ENCODE measurements at places on chromosomes 12 and 14.

DNA sequence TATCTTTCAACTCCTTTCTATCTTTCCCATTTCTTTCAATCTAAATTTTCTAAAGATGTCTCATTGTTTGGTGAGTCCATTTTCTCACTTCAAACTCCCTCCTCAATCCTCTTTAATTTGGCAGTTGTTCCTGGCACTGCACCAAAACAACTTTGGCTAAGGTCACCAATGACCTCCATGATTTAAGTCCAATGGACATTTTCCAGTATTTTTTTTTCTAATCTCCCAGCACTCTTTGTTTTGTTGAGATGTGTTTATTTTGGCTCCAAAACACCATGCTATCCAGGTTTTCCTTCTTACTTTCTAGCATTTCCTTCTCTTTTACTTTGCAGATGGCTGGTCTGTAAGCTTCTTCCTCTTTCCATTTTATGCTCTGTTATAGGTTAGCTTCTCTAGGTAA lies 42.5 kb upstream of the OTOGL start:
- no peak for DNase-seq

DNA sequence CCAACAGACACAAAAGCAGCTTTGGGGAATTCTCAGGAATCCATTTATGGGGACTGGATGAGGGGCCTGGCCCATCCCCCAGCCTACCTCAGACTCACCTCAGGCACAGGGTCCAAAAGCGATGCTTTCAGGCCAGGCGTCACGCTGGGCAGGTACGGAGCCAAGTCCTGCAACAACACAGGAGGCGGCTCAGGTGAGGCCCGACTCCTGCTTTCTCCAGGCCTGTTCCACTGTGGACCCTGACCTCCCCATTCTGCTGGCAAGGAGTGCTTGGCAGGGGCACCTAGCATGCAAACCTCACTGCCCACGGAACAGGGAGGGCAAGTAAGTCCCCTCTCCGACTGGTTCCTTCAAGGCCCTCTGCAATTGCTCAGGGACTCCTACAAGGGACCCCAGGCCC lies 28.6 kb upstream of the RAB35 start:
- DNase-seq, result no peak

DNA sequence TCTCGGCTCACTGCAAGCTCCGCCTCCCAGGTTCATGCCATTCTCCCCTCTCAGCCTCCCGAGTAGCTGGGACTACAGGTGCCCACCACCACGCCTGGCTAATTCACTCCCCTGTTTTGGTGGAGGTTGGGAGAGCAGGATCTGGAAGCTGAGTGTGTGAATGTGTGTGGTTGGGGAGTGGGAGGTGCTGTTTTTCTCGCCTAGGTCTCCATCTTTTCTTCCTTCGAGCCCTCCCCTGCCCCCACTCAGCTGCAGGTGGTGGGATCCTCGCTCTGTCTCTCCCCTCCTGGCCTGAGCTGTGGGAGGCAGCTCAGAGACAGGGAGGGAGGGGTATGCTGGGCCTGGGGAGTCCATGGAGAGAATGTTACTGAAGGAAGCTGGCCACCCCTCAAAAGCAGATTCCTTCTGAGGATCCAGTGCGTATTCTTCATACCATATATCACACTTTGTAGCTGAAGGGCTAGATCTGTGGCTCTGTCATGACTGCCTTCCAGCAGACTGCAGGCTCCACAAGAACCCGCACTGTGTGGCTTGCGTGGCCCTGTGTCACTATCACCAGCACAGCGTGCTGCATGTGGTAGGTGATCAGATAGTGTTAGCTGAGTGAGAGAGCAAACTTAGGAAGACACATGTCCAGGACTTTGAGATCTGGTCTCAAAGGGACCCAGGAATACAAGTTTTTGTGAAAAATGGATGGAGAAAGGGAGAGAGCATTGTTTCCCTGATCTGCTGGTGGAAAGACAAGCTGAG lies 2.8 kb downstream of the KRT83 start:
- no peak for DNase-seq

DNA sequence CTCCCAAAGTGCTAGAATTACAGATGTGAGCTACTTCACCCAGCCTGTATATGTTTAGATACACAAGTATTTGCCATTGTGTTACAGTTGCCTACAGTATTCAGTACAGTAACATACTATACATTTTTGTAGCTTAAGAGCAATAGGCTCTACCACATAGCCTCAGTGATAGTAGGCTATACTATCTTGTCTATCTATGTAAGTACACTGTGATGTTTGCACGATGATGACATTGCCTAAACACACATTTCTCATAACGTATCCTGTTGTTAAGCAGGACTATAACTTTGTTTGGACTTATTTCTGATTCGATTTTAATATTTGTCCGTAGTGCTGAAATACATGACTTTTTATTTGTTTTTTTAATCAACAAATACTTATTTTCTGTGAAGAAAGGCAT lies 129.2 kb downstream of the PCNX1 start:
- DNase-seq, result no peak

- no peak for DNase-seq
Measured at GRCh38 chr12:67333649-67334048, 64.5 kb downstream of the CAND1 start.

GRCh38 chr12:130846369-130846768 lies 7.3 kb upstream of the STX2 start:
- peak; percentile 82 for DNase-seq

GRCh38 chr12:1501695-1502378 lies 92.5 kb downstream of the FBXL14 start:
- DNase-seq, result no peak

DNA sequence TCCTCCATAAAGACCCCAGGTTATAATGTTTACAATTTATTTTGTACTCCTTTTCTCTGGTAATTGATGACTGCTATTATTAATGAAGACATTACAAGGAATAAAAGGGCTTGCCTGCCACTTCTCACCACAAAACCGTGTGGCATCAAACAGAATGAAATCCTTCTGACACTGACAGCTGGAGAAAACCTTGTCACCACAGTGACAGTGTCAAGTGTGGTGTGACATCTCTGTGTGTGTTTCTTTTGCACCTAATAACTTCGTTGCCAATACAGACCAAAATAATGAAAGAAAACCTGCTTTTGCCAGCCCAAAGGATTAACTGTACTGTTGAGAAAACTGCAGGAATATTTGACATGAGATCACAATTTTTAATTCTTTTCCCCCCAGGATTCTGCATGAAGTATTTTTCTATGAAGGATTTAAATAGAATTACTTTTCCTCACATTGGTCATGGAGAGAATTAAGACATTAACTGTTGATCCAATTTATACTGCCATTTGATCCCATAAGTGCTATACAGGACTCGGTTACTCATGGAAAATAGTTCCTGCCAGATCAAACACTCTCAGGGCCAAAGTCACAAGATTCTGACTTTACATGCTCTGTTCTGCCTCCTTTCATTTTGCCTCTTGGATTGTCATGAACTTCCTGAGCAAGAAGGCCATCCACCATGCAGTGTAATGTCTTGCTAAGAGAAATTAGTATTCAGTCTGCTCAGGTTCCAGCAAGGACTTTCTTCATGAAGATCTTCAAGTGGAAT lies 60.4 kb upstream of the IFNG-AS1 start:
- no peak for DNase-seq

GRCh38 chr12:29650371-29650770 lies 133.4 kb downstream of the TMTC1 start:
- DNase-seq, result no peak

GRCh38 chr14:26163761-26164160 lies 434.1 kb downstream of the NOVA1 start:
- DNase-seq, result no peak

DNA sequence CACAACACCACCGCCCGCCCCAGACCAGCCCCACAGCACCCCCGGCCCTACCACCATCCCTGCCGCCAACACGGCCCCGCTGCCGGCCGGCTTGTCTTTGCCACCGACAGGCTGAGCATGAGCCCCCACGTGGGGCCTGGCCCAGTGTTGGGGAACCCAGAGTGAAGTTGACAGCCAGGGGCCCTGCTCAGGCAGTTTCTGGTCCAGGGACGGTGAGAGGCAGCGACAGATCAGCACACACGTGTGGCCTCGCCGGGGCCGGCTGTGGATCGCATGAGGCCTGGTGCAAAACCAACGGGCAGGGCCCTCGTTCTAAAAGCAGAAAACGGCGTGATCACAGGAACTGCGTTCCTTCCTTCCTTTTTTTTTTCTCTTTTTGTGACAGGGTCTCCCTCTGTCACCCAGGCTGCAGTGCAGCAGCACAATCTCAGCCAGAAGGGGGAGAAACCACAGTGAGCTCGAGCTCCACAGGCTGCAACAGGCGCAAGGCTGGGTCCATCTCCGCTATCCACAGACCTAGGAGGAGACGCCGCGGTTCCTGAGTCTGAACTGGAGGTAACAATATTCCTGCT lies 50.5 kb upstream of the FBRSL1 start:
- DNase-seq, result no peak

DNA sequence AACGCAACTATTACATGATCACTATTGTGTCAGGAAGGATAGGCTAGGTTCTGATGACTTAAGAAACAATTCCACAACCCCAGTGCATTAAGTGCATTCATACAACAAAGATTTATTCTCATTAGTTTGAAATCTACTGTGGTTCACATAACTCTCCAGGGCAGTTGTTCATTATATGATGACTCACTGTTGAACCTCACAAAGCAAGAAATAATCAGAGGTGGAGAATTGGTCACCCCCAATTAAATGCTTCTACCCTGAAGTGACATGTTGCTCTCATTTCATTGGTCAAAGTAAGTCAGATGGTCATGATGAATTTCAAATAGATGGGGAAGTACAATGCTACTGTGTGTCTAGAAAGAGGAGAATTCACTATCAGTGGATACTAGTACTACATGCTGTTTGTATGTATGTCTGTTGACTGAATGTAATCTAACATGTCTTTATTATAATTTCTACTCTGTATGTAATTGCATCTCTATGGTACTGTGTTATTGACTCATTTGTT lies 6.1 kb upstream of the HELB start:
- DNase-seq, result no peak

GRCh38 chr14:55605793-55606192 lies 25.8 kb downstream of the KTN1 start:
- DNase-seq, result no peak

DNA sequence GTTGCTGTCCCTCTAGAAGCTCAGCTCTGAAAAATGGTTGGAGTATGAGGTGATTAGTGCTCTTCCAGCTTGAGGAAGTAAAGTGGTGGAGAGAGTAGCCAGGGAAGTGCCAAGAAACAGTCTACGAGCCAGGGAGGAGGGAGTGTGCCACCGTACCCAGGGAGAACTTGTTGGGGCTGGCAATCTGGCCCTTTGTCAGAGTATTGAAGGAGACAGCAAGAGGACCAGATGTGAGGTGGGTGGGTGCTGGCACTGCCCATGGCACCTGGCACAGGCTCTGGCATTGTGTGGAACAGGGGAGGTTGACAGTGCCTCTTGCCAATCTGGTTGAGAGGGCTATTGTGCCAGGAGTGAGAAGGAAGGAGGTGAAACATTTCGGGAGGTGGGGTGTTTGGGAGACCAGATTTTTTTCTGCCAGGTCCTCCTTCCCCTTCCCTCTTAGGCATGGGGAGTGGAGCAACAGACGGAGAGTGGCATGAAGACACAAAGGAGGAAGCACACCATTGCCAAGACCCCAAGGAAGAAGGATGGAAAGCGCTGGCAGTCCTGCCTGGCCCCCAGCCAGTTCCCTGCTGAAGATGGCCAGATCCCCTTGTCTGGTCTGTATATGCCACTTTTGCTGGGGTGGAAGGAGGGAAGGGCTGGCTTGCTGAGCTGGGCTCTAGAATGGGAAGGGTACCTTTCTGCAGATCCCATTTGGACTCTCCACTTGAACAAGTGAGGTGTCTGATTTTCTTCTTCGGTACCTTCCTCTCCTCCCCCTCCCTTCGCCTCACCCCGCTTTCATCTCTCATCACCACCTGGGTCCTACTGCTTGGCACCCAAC lies 37.5 kb downstream of the ZFHX2 start:
- no peak for DNase-seq

GRCh38 chr12:78721906-78722305 lies 142.7 kb upstream of the SYT1 start:
- no peak for DNase-seq

DNA sequence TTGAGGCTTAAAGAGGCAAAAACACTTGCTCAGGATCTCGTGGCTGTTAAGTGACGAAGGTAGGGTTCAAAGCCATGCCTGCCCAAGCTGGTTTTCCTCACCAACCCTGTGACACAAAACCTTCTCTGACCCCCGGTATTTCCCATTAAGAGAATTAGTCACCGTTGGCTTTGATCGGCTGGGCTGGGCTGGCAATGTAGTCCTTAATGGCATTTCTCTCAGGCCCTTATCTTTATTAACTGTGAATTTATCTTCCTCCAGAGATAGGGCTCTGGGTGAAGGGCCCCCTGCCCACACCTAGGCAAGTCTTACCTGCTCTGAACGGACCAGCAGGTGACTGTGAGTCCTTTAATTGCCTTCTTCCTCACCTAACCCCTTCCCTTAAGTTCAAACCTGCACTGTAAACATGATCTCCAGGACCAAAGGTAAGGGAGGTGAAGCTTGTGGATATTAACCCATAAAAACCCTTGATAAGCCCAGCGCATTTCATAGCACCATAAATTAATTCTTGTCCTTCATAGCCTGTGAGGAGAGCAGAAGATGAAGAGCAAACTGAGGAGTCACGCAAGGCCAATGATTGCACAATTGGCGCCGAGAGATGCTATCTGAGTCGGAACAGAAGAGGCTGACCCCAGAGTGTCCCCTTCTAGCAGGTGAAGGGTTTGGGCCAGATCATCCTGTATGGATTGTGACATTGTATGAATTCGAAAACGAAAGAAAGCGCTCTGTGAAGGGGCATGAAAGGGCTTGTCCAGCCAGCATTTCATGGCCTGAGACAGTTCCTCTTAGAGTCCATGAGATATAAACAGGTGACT lies 790.8 kb upstream of the TBX3 start:
- no peak for DNase-seq

- DNase-seq, result no peak
Measured at GRCh38 chr12:48199774-48200221, 3.3 kb downstream of the OR10AD1 start.

DNA sequence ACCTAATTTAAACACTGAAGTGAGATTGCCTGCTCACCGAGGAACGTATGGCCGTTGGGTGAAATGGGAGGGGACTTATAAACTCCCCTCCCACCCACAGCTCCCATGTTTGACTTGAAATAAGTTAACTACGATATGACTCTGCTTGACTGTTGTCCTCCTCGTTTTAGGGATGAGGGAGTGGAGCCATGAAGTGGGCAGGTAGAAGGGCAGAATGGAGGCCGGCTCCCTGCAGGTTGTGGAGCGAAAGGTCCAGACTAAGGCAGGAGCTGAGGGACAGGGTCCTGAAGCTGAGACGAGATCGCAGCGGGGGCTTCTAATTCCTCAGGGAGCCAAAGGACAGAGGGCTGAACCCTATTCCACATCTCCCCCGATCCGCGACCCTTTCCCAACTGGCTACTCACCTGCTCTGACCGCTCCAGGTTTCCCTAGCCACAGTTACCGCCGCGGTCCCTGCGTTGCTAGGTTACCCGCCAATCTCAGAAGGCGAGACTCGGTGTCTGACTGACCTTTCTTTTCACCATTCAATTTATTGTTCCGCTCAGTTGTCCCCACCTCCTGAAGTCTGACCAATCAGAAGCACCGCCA lies 577 bp upstream of the TPCN1 start:
- DNase-seq, result no peak
